Diencephalon (tissue), 1 donor: ENCODE measurements at places on chromosomes 4 and X. TPM values are rescaled to one million over a fixed set of nuclear protein-coding genes. Genes with fewer than 3 reads are reported as not detected.

The EREG gene
- total RNA-seq = under 0.01 TPM

The TRAM1L1 gene
- total RNA-seq = 24.5 TPM

The FGD1 gene
- 17.5 TPM for total RNA-seq

The PGAM4 gene
- not detected for total RNA-seq

The LYAR gene
- 7.6 TPM for total RNA-seq

The ADAD1 gene
- not detected for total RNA-seq

The GYPB gene
- 2.3 TPM for total RNA-seq

The NDST4 gene
- 17.3 TPM for total RNA-seq

The FAM114A1 gene
- 18.5 TPM for total RNA-seq

The OTC gene
- 0.23 TPM for total RNA-seq

The MAGEA9B gene
- total RNA-seq = not detected

The MFAP3L gene
- total RNA-seq = 25.4 TPM

The SPANXN3 gene
- total RNA-seq = not detected

The MTNR1A gene
- 2.8 TPM for total RNA-seq

The RXFP1 gene
- 3.7 TPM for total RNA-seq

The S100G gene
- total RNA-seq = not detected
